Activated naive CD8-positive, alpha-beta T cell treated with anti-CD3 and anti-CD28 coated beads, Interleukin-2, amount 50 U/mL, for 24 hours (primary cell): ENCODE measurements at places on chromosomes 5 and 9.
A peak's percentile ranks its signal among the peaks of the same experiment; 100 is the strongest.

DNA sequence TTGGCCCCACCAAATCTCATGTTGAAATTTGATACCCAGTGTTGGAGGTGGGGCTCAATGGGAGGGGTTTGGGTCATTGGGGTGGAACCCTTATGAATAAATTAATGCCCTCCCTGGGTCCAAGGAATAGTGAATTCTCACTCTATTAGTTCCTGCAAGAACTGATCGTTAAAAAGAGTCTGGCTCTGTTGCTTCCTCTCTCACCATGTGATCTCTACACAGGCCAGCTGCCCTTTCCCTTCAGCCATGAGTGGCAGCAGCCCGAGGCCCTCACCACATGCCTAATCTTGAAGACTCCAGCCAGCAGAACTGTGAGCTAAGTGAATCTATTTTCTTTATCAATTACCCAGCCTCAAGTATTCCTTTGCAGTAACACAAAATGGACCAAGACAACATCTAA lies 106.0 kb downstream of the CAAP1 start:
- no peaks in the 10 kb centered on the region for H3K36me3 ChIP-seq
- H3K4me3 ChIP-seq: no peak overlapping the region
- H3K27me3 ChIP-seq: peaks cover 2% of the 10 kb centered on the region
- H3K27ac ChIP-seq: no peak overlapping the region
- H3K4me1 ChIP-seq: peaks cover 1% of the 10 kb centered on the region
- DNase-seq: no peak

GRCh38 chr9:98899408-98900056 lies 44.2 kb upstream of the COL15A1 start:
- peaks cover 3% of the 10 kb centered on the region for H3K4me1 ChIP-seq
- no peak overlapping the region for H3K27ac ChIP-seq
- H3K4me3 ChIP-seq: no peak overlapping the region
- H3K36me3 ChIP-seq: no peaks in the 10 kb centered on the region
- H3K27me3 ChIP-seq: peaks cover 21% of the 10 kb centered on the region
- DNase-seq: no peak

- no peak overlapping the region for H3K27ac ChIP-seq
- no peaks in the 10 kb centered on the region for H3K36me3 ChIP-seq
- no peaks in the 10 kb centered on the region for H3K4me1 ChIP-seq
- peaks cover 6% of the 10 kb centered on the region for H3K27me3 ChIP-seq
- no peak overlapping the region for H3K4me3 ChIP-seq
Measured at GRCh38 chr9:89863837-89864236, 259.0 kb downstream of the GADD45G start.

- no peaks in the 10 kb centered on the region for H3K36me3 ChIP-seq
- peaks cover 6% of the 10 kb centered on the region for H3K4me1 ChIP-seq
- H3K27ac ChIP-seq: no peak overlapping the region
- H3K27me3 ChIP-seq: no peaks in the 10 kb centered on the region
- no peak overlapping the region for H3K4me3 ChIP-seq
- DNase-seq: no peak
Measured at GRCh38 chr5:96091874-96092273, 130.2 kb upstream of the ELL2 start.

DNA sequence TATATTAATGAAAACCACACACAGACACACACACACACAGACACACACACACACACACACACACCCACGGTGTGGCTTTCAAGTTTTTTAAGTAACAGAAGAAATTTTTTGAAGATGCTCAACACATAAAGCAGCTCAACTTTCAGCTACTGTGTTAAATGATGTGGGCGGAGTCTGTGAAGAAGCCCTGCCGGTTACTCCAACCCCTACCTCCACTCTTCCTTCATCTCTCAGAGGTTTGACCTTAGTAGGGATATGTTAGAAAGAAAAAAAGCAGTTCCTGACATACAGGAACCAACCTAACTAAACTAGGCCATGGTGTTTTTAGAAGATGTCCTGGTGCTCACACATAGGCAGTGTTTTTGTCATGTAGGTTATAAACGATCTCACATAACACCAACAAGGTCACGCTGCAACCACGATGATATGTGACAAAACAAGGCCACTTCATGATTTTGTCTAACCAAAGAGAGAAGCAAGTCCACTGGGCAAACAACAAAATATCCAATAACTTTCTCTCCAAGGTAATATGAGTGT lies 112.8 kb downstream of the EMB start:
- H3K4me3 ChIP-seq: no peak overlapping the region
- no peak for DNase-seq
- no peaks in the 10 kb centered on the region for H3K36me3 ChIP-seq

- peaks cover 6% of the 10 kb centered on the region for H3K36me3 ChIP-seq
- peaks cover 54% of the 10 kb centered on the region for H3K4me1 ChIP-seq
- peak overlapping the region; percentile 93 for H3K27ac ChIP-seq
- peak overlapping the region; percentile 96 for H3K4me3 ChIP-seq
- no peak for DNase-seq
Measured at GRCh38 chr5:138033386-138033808, 518 bp upstream of the FAM13B start.

GRCh38 chr5:132065351-132065937 lies 5.0 kb downstream of the IL3 start:
- peaks cover 71% of the 10 kb centered on the region for H3K4me1 ChIP-seq
- DNase-seq: peak; percentile 73
- peak overlapping the region; percentile 25 for H3K27ac ChIP-seq
- peaks cover 2% of the 10 kb centered on the region for H3K36me3 ChIP-seq
- H3K4me3 ChIP-seq: no peak overlapping the region

GRCh38 chr9:103364753-103365152 lies 369.6 kb downstream of the CYLC2 start:
- no peaks in the 10 kb centered on the region for H3K27me3 ChIP-seq
- H3K36me3 ChIP-seq: no peaks in the 10 kb centered on the region
- no peak for DNase-seq
- H3K27ac ChIP-seq: no peak overlapping the region

- no peaks in the 10 kb centered on the region for H3K27me3 ChIP-seq
- DNase-seq: no peak
- no peak overlapping the region for H3K27ac ChIP-seq
- H3K4me3 ChIP-seq: no peak overlapping the region
- no peaks in the 10 kb centered on the region for H3K4me1 ChIP-seq
Measured at GRCh38 chr5:60797482-60798153, 46.5 kb downstream of the ELOVL7 start.

- peak overlapping the region; percentile 98 for H3K4me3 ChIP-seq
- H3K27ac ChIP-seq: peak overlapping the region; percentile 93
Measured at GRCh38 chr5:177304392-177305119, 957 bp downstream of the PRELID1 start.

DNA sequence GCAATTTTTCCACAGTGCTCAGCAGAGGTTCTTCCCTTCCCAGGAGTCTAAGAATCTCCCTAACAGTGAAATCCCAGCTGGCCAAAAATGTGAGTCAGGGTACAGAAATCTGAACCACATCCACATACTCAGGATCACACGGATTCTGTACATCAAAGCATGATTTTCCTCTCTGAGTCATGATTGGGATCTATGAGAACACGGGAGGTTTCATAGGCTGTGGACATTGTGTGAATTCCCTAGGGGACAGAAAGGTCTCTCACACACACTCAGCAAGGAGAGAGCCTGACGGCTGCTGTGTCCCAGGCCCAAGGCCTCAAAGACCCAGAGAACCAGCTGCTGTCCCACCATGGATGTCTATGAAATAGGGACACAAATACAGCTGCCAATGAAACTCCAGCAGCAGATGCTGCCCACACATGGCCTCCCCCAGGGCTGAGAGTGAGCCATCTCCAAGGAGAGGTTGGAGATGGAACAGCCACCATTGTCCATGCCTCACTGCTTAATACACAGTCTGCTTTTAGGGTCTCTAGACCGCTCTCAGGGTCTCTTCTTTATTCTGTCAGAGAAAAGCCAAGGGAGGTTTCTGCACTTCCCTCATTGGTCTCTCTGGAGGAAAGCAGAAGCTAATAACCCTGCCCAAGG lies 102.7 kb downstream of the ADAMTS12 start:
- H3K4me3 ChIP-seq: no peak overlapping the region
- no peak overlapping the region for H3K27ac ChIP-seq
- no peaks in the 10 kb centered on the region for H3K4me1 ChIP-seq
- H3K36me3 ChIP-seq: no peaks in the 10 kb centered on the region
- peaks cover 3% of the 10 kb centered on the region for H3K27me3 ChIP-seq
- DNase-seq: no peak

DNA sequence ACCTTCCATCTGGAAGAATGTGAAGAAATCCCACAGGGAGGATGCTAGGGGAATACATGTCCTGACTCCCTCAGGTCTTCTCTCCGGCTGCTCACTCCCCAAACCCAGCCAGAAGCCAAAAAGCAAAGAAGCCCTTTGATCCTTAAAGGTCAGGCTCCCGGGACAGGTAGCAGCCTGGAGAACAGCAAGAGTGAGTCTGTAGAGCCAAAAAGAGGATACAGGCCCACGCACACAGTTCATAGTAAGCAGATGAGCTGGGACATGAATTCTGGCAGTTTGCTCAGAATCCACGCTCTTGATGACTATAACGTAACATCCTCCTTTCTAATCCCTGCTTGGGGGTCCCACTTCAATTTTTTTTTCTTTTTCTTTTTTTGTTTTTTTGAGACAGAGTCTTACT lies 72.0 kb upstream of the SLC44A1 start:
- H3K4me3 ChIP-seq: no peak overlapping the region
- no peaks in the 10 kb centered on the region for H3K27me3 ChIP-seq
- H3K4me1 ChIP-seq: no peaks in the 10 kb centered on the region
- DNase-seq: no peak
- H3K36me3 ChIP-seq: no peaks in the 10 kb centered on the region

- H3K36me3 ChIP-seq: no peaks in the 10 kb centered on the region
- peaks cover 9% of the 10 kb centered on the region for H3K27me3 ChIP-seq
- no peaks in the 10 kb centered on the region for H3K4me1 ChIP-seq
- H3K4me3 ChIP-seq: no peak overlapping the region
- H3K27ac ChIP-seq: no peak overlapping the region
Measured at GRCh38 chr5:61256474-61256873, 75.6 kb upstream of the ZSWIM6 start.

DNA sequence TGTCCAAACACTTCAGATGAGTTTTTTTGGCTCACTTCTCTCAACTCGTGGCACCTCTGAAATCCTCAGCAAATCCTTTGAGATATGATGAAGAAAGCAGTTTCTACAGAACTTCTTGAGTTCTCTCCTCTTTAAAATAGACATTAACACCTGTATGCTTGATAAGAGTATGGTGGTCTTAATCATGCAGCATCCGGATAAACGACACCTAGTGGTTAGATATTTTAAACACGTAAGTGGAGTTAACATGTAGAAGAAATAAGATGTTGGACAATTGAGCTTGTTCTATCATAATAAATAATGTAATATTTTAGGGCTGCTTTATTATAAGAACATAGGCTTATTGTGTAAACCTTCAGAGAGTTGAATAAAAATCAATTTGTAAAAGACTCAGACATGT lies 324.8 kb downstream of the CYLC2 start:
- no peaks in the 10 kb centered on the region for H3K36me3 ChIP-seq
- H3K4me1 ChIP-seq: no peaks in the 10 kb centered on the region
- H3K27ac ChIP-seq: no peak overlapping the region
- H3K4me3 ChIP-seq: no peak overlapping the region

GRCh38 chr9:135965124-135965756 lies 4.1 kb upstream of the UBAC1 start:
- H3K27me3 ChIP-seq: peaks cover 3% of the 10 kb centered on the region
- DNase-seq: no peak
- no peak overlapping the region for H3K27ac ChIP-seq
- H3K4me1 ChIP-seq: peaks cover 24% of the 10 kb centered on the region
- H3K4me3 ChIP-seq: no peak overlapping the region
- H3K36me3 ChIP-seq: no peaks in the 10 kb centered on the region

DNA sequence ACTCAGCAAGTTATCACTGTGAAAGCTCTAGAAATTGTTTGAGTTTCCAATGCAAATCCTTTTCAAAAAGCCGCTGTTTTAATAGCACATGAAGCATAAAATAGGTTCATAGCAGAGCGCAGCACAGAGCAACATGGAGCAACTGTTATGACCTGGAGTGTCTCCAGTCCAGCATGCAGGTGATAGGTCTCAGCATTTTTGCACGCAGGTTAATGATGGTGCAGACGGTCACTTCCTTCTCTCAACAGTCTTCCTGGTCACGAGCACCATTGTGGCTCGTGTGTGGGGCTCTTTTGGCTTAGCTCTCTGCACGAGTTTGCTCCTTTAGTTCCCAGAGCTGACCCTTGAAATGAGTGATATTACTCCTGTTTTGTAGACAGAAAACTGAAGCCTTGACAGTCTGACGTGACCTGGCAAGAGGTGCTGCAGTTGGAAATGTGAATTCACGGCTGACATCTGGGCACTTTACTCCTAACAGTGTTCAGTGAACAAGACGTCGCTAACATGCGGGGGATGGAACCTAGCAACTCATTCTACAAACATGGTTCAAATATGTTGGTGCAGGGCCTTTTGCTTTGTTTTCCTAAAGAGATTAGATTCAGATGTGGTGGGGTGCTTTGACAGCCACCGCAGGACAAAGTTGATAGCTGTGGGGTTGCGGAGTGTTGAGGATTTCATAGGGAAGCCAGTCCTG lies 10.0 kb downstream of the TENT4A start:
- no peaks in the 10 kb centered on the region for H3K27me3 ChIP-seq
- no peak overlapping the region for H3K4me3 ChIP-seq
- H3K36me3 ChIP-seq: peaks cover 48% of the 10 kb centered on the region
- DNase-seq: no peak

GRCh38 chr9:113524468-113524867 lies 60.9 kb downstream of the RGS3 start:
- peak overlapping the region; percentile 91 for H3K27ac ChIP-seq
- no peak for DNase-seq
- peaks cover 62% of the 10 kb centered on the region for H3K36me3 ChIP-seq
- H3K4me1 ChIP-seq: peaks cover 79% of the 10 kb centered on the region
- H3K4me3 ChIP-seq: peak overlapping the region; percentile 71
